Thyroid gland (tissue), 4 donors: ENCODE measurements at places on chromosomes 7 and 10. TPM values are rescaled to one million over a fixed set of nuclear protein-coding genes. Genes with fewer than 3 reads are reported as not detected.

The PDK4 gene
- 115 TPM for total RNA-seq

The CDNF gene
- total RNA-seq: 2.6 TPM

- DNase-seq: no peak
- H3K27me3 ChIP-seq: no peaks in the 10 kb centered on the region
- no peak overlapping the region for H3K27ac ChIP-seq
- peaks cover 23% of the 10 kb centered on the region for H3K36me3 ChIP-seq
- no peak overlapping the region for H3K4me3 ChIP-seq
- H3K4me1 ChIP-seq: no peaks in the 10 kb centered on the region
These were observed 73.2 kb downstream of the VCL start for GRCh38 chr10:74071157-74071556.

- no peak for DNase-seq
- no peaks in the 10 kb centered on the region for H3K4me1 ChIP-seq
- no peaks in the 10 kb centered on the region for H3K36me3 ChIP-seq
- H3K27me3 ChIP-seq: no peaks in the 10 kb centered on the region
These were observed 390.0 kb upstream of the MKI67 start for GRCh38 chr10:128516180-128516579.

DNA sequence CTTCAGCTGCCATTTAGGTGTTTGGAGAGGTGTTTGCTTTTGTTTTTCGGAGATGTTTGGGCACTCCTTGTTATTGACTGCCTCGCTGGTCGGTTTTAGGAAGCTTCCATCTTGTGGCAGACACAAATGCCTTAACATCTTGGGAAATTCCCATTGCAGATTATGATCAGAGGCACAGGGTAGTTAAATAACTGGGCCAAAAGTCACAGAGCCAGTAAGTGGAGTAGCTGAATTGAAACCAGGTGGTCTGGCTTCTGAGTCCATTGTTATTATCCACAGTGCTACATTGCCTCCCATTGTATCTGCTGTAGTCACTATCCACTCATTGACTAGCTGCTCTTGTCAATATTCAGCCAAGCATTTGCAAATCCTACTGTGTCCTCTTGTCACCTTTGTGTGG is 138.2 kb upstream of the PLPP4 start:
- H3K27ac ChIP-seq: no peak overlapping the region
- DNase-seq: no peak

GRCh38 chr7:150379441-150380379 is 580 bp downstream of the ZNF775 start:
- no peak for DNase-seq
- no peaks in the 10 kb centered on the region for H3K27me3 ChIP-seq
- H3K4me3 ChIP-seq: peak overlapping the region; percentile 80
- H3K36me3 ChIP-seq: no peaks in the 10 kb centered on the region

DNA sequence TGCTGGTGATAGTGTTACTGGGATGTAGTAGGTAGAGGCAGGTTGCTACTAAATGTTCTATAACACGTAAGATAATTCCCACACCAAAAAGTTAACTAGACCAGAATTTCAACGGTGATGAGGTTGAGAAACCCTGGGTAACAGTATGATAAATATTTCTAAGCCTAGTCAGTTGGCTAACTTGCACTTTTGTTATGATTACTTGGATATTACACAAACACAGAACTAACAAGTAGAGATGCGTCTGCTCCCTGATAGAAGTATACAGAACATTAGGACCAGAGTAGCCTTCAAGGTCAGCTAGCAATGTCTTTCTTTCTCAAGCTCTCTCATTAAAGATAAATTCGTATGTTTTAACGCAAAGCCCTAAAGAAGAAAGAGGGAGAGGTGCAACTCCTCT is 86.2 kb upstream of the FZD8 start:
- H3K27ac ChIP-seq: no peak overlapping the region
- no peaks in the 10 kb centered on the region for H3K36me3 ChIP-seq
- H3K27me3 ChIP-seq: no peaks in the 10 kb centered on the region
- H3K4me3 ChIP-seq: no peak overlapping the region

GRCh38 chr10:106439366-106439765 is 725.1 kb downstream of the SORCS1 start:
- H3K4me3 ChIP-seq: no peak overlapping the region
- no peak overlapping the region for H3K27ac ChIP-seq
- H3K4me1 ChIP-seq: no peaks in the 10 kb centered on the region
- no peaks in the 10 kb centered on the region for H3K36me3 ChIP-seq
- H3K27me3 ChIP-seq: no peaks in the 10 kb centered on the region

- H3K4me3 ChIP-seq: no peak overlapping the region
- no peaks in the 10 kb centered on the region for H3K36me3 ChIP-seq
- H3K27me3 ChIP-seq: no peaks in the 10 kb centered on the region
- H3K27ac ChIP-seq: no peak overlapping the region
- DNase-seq: no peak
- no peaks in the 10 kb centered on the region for H3K4me1 ChIP-seq
These were observed 18.9 kb upstream of the PNLIPRP3 start for GRCh38 chr10:116408719-116409118.

DNA sequence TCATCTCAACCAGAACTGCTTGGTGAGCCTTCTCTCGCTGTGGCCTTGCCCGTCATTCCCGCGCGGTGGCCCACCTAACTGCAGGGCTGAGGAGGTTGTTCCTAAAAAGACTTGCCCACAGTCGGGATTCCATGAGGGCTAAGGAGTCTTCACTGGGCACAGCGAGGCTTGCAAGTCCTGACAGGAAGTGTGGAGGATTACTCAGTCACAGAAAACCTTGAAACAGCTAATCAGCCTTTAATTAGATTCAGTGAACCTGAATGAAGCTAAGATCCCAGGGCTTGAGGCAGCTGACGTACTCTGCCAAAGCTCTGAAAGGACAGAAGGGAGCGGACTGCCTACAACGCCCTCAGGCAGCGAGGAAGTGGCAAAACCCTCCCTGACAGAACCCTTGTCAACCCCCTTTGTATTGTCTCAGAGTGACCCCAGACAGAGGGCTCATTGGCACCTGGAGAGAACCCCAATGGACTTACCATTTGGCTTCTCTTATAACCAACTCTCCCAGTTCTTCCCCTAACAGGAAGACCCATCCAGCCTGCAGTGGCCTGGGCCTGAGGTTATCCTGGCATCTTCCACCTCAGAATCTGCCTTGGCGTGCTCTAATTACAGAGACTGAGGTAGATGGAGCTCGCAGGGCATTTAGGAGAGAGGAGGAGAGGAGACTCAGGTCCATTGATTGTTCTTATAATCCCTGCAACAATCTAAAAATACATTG is 2.5 kb upstream of the LAMB4 start:
- no peak overlapping the region for H3K4me3 ChIP-seq
- no peaks in the 10 kb centered on the region for H3K36me3 ChIP-seq
- no peaks in the 10 kb centered on the region for H3K4me1 ChIP-seq
- no peak for DNase-seq

DNA sequence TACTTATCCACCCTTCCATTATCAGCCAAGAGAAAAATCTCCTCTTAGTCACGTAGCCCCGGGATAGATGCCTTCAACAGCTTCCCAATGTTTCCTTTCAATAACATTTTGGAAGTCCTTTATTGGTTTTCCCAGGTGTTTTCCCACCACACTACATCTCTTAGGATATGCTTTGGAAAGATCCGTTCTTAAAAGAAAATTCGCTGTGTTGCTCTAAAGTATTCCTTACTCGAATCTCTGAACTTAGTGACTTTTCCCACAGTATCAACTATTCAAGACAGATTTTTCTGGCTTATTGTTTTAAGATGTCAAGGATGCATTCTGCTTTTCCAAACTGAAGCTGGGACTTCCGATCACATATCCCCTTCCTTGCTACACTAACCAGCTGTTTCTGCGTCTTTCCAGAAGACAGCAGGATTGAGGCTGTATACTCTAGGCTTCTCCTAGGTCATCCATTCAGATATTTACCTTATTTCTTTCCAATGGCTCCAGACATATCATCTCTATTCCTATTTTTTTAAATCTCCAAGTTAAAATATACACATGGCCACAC is 36.5 kb upstream of the SVIL start:
- no peak for DNase-seq
- H3K36me3 ChIP-seq: no peaks in the 10 kb centered on the region
- H3K27me3 ChIP-seq: no peaks in the 10 kb centered on the region
- H3K27ac ChIP-seq: no peak overlapping the region
- no peak overlapping the region for H3K4me3 ChIP-seq

DNA sequence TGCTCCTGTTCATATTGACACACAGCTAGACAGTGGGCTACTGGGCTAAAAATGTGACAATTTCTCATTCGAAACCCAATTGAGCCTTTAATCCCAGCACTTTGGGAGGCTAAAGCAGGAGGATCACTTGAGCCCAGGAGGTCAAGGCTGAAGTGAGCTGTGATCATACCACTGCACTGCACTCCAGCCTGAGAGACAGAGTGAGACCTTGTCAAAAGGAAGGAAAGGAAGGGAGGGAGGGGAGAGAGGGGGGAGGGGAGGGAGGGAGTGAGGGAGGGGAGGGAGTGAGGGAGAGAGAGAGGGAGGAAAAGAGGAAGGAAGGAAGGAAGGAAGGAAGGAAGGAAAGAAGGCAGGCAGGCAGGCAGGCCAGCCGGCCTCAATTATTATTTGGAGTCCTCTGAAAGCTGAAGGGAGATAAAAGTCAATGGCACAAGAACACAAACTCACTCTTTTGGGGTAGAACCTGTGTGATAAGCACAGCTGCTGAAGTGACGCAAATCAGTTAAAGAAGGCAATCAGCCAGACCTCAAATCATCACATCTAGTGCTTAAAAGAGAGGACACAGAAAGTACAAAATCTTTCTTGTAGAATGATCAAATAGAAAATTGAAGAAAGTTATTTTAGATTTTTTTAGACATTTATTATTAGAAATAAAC is 98.1 kb downstream of the CCDC71L start:
- no peaks in the 10 kb centered on the region for H3K27me3 ChIP-seq
- no peaks in the 10 kb centered on the region for H3K4me1 ChIP-seq
- no peaks in the 10 kb centered on the region for H3K36me3 ChIP-seq

- no peak for DNase-seq
- H3K4me3 ChIP-seq: no peak overlapping the region
- H3K36me3 ChIP-seq: no peaks in the 10 kb centered on the region
These were observed 63.9 kb downstream of the WDFY4 start for GRCh38 chr10:48748573-48748972.

- H3K27me3 ChIP-seq: no peaks in the 10 kb centered on the region
- DNase-seq: no peak
- no peaks in the 10 kb centered on the region for H3K36me3 ChIP-seq
- no peaks in the 10 kb centered on the region for H3K4me1 ChIP-seq
These were observed 145.9 kb downstream of the ARHGAP12 start for GRCh38 chr10:31782701-31783100.

- peak overlapping the region; percentile 88 for H3K27ac ChIP-seq
- peaks cover 19% of the 10 kb centered on the region for H3K36me3 ChIP-seq
- DNase-seq: no peak
- H3K4me1 ChIP-seq: peaks cover 7% of the 10 kb centered on the region
These were observed 364 bp downstream of the ZNF518A start for GRCh38 chr10:96130326-96130995.

DNA sequence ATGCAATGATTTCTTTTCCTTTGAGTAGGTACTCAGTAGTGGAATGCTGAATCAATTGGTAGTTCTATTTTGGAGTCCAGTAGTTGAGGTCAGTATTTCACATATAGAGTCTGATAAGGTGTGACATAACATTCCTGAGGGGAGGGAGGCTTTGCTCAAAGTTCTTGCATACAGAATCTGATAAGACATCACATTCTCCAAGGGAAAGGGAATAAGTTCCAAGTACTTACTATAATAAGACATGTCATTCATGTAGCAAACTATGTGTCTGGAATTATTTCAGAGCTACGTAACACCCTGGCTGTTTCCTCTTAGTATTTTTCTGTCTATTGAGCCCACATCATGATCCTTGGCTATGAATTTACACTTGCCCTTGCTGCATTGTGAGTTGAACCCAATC is 74.3 kb upstream of the POM121L12 start:
- no peak overlapping the region for H3K4me3 ChIP-seq
- no peak for DNase-seq
- H3K4me1 ChIP-seq: peaks cover 5% of the 10 kb centered on the region

DNA sequence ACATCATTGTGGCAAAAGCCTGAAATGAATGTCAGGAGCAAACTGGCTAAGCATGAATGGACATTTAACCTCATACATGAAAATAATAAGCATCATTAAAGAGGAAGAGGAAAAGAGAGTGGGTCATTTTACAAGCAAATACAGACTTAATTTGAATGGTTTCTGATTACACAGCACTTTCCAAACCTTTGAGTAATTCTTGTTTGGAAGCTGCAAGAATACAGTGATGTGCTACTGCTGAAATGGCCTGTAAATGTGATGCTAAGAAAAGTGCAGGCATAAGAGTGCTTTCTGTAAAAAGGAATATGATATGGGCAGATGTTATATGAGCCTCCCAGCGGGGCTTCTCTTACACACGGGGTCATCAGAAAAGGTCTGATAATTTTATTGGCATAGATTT is 30.2 kb downstream of the TAS2R16 start:
- H3K4me3 ChIP-seq: no peak overlapping the region
- H3K27ac ChIP-seq: no peak overlapping the region
- no peaks in the 10 kb centered on the region for H3K27me3 ChIP-seq
- H3K36me3 ChIP-seq: no peaks in the 10 kb centered on the region

DNA sequence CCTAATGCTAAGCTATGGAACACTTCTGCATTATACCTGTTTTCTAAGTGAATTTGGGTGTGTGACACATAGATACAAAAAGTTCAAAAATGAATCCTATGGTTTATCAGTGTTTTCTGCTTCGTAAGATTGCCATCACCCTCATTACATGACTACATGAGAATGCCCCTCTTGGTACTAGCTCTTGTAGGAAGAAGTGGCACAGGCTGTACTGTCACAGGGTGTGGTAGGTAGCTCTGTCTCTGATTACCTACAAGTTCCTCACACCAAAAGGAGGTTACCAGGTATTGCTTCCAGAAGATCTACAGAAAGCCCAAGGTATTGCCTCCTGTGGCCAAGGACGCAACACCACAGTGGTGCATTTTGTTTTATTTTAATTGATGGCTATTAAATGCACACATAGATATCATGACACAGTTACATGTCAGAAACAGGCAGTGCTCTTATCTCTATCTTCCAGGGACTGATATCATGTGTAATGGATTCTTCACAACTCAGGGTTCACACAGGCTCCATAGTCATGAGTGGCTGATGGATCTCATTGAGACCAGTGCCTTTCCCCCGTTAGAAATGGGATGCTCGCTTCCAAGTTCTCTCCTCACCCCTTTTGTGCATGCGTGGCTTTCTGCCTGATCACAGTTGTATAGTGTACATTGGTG is 6.6 kb downstream of the OPTN start:
- no peak overlapping the region for H3K27ac ChIP-seq
- peaks cover 3% of the 10 kb centered on the region for H3K36me3 ChIP-seq
- no peak overlapping the region for H3K4me3 ChIP-seq
- DNase-seq: no peak
- no peaks in the 10 kb centered on the region for H3K27me3 ChIP-seq
- H3K4me1 ChIP-seq: no peaks in the 10 kb centered on the region
